ENCODE measurements at places on chromosomes 1 and 21.

DNA sequence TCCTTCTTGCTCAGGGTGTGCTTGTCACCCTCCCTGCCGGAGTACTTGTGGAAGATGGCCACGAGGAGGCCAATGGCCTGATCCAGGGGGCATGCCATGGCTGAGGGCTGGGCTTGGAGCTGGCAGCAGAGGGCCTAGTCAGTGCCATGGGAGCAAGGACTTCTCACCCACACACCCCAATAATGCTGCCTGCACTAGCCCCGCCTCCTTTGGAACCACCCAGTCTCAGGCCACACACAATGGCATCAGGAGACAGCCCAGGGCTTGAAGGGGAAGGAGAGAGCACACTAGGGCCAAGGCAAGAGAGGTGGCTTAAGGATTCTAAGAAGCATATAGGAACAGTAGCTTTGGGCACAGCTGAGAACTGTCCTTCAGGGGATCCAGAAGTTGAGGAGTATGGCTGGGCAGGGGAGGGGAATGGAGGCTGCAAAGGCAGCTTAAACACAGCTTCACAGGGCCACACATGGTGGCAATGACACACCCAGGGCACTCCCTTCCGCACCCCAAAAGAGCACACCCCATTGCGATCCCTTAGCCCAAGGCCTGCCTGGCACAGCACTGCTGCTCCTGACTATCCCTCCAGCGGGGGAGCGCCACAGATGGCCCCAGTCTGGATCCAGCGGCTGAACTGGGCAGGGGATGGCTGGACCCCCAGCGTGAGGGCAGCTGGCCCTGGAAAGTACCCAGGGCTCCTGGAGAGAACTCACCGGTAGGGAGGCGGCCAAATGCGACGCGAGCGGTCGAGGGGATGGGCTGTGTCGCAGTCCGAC is at the start of gene S100A6:
S100A6 (minus strand) TSS at position 750 of the 770 bp plus-strand sequence; CDS start at position 98, 652 bp downstream.
- DNase-seq, result no peak

DNA sequence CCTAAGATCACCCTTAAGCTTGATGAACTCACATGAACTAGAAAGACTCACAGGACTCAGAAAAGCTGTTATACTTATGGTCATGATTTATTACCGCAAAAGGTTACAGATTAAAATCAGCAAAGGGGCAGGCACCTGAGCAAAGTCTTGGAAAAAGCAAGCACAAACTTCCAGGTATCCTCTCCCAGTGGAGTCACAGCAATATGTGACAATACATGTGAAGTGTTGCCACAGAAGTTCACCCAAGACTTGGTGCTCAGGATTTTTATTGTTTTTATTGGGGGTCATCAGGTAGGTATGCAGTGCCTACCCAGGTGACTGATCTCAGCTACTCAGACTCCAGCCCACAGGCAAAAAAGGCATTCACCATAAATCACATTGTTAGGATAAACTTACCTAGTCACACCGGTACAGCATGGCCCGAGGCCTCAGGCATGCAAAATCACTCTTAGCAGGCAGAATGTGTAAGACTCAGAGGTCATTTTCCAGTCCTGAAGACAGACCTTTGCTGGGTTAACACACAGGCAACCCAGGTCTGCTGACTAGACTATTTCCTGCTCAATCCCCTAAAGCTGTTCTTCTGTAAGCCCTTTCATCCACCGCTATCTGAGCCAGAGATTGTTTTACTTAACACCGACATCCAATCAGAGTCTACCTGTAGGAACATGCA is 55.6 kb downstream of the SSX2IP start:
- no peak for DNase-seq

- no peak for DNase-seq
Observed at GRCh38 chr1:245580651-245581050, 425.9 kb downstream of the KIF26B start.

DNA sequence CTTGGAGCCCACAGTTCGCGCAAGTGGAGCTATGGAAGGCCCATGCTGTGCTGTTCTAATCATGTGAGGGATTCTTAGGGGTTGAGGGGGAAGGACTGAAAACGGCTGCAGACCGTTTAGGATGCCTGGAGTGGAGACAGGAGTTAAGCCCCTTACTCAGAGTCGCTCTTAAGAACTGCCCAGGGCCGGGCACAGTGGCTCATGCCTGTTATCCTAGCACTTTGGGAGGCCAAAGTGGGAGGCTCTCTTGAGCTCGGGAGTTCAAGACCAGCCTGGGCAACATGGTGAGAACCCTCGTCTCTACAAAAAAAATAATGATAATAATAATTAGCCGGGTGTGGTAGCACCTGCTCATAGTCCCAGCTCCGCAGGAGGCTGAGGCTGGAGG is 1.1 kb downstream of the ZNF672 start:
- DNase-seq, result no peak

Data from NCI-H1417 treated with DMSO at 0.1 percent for 48 hours (cell line).